ENCODE measurements at places on chromosomes 16 and 17.
A peak's percentile ranks its signal among the peaks of the same experiment; 100 is the strongest.

GRCh38 chr17:14461227-14461548, 160.3 kb downstream of the HS3ST3B1 start:
- no peak for DNase-seq

DNA sequence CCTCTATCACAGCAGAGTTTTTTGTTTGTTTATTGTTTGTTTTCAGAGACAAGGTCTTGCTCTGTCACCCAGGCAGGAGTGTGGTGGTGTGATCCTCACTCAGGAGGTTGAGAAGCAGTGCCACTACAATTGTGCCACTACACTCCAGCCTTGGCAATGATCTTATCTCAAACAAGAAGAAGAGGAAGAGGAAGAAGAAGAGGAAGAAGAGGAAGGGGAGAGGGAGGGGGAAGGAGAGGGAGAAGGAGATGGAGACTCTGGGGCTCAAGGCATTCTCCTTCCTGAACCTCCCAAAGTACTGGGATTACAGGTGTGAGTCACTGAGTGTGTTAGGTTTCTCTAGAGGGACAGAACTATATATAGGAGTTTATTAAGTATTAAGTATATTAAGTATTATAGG, 17.1 kb upstream of the C17orf58 start:
- DNase-seq = no peak

DNA sequence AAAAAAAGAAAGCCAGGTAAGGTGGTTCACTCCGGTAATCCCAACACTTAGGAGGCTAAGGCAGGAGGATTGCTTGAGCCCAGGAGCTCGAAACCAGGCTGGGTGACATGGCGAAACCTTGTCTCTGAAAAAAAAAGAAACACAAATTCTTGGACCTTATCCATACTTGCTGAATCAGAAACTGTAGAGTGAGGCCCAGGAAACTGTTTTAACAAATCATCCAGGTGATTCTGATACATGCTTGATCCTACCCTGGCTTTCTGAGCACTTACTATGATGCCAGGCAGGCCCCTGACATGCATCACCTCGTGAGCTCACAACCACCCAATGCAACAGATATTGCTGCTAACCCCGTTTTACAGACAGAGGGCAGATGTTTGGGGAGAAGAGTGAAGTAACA, 4.0 kb upstream of the NAE1 start:
- DNase-seq = no peak

- no peak for DNase-seq
Observed at GRCh38 chr17:39665642-39666224, 584 bp downstream of the TCAP start.

DNA sequence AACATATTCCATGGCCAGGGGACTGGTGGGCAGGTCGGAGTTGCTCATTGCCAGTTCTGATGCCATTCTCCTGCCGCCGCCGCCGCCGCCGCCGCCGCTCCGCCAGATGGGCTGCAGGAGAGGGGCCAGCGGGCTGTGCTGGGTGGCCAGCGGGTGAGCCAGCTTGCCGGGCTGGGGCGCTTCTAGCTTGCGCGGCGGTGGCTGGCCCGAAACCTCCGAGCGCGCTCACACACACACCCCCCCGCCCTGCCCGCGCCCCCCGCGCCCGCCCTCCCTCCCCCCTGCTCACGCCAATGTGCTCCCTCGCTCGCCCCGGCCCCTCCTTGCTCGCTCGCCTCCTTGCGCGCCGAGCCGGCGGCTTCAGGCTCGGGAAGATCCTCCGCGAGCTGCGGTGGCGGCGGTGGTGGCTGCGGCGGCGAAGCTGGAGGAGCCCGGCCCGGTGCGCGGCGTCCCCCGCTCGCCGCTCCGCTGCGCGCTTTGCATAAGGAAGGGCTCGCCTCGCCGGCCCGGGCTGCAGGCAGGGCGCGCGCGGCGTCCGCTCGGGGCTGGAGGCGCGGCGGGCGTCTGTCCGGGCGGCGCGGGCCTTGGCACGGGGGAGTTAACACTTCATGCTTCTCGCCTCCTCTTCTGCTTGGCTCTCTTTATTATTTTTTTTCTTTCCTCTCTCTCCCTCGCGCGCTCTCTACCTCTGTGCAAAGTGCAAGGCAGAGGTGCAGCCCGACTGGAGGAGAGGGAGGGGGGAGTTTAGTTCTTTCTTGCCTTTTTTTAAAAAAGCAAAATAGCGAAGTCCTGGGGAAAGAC, 500 bp downstream of the MAF start:
- DNase-seq = peak; percentile 53

- DNase-seq = no peak
Observed at GRCh38 chr16:5504064-5504781, 406.6 kb upstream of the EEF2KMT start.

- no peak for DNase-seq
Observed at GRCh38 chr17:835263-835662, 53.1 kb downstream of the MRM3 start.

GRCh38 chr17:57405491-57406072, 149.3 kb downstream of the MSI2 start:
- DNase-seq = no peak

GRCh38 chr16:82460766-82461165, 166.0 kb upstream of the CDH13 start:
- DNase-seq = no peak

DNA sequence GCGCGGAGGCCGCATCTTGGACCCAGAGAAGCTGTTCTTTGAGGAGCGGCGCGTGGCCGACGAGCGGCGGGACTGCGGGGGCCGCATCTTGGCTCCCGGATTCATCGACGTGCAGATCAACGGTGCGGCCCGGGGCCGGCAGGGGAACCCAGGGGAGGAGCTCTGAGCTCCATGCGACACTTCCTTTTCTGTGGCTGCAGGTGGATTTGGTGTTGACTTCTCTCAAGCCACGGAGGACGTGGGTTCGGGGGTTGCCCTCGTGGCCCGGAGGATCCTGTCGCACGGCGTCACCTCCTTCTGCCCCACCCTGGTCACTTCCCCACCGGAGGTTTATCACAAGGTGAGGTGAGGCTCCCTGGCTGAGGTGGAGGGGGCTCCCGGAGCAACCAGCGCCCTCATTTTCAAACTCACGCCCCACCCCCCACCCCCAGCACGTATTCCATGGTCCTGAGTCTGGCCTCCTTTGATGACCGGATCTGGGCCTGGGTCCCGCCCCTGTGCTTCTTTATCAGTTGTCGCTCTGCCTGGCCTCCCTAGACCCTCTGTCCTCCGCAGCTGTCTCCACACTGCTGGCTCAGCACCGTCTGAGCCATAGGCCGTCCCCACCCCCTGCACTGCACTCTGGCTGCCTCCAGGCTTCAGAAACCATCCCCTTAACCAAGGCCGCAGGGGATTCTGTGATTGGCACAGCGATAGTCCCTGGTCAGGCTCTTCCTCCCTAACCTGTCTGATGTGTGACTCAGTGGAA, 787 bp downstream of the AMDHD2 start:
- peak; percentile 71 for DNase-seq

- DNase-seq = no peak
Observed at GRCh38 chr17:7849130-7849750, 5.6 kb upstream of the TMEM88 start.

DNA sequence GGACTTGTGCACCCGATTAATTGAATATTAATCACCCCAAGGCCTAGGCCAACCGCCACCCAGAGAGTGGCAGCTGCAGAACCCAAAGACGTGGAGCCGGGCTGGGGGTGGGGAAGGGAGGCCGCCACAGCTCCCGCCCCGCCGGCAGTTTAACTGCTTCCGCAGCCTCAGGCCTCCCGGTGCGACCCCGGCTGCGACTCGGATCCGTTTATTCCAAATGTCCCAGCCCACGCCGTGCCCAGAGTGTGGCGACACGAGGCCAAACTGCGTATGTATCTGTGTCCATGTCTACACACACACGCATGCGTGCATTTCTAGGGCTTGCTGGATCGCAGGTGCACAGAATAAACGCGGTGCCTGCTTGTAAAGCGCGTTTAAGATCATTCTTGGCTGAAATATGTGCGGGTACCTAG, 802 bp upstream of the TOB1 start:
- DNase-seq = peak; percentile 68

DNA sequence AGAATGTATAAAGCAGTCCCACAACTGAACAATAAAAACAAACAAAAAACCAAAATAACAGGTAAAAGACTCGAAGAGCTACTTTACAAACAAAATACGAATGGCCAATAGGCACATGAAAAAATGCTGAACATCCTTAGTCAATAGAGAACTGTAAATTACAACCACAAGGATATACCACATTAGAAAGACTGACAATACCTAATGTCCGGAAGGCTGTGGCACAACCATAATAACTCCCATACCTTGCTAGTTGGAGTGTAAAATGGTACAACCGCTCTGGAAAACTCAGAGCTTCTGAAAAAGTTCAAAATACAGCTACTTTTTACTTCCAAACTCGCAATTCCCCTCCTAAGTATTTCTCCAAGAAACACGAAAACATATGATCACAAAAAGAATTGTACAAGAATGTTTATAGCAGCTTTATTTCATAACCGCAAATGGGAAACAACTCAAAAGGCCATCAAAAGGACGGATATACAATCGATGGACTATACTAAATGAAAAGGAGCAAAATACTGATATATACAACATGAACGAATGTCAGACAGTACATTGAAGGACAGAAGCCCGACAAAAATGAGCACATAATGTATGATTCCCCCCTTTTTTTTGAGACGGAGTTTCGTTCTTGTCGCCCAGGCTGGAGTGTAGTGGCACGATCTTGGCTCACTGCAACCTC, 2.3 kb downstream of the TP53 start:
- no peak for DNase-seq

GRCh38 chr16:73298562-73298961, 250.6 kb upstream of the ZFHX3 start:
- no peak for DNase-seq

DNA sequence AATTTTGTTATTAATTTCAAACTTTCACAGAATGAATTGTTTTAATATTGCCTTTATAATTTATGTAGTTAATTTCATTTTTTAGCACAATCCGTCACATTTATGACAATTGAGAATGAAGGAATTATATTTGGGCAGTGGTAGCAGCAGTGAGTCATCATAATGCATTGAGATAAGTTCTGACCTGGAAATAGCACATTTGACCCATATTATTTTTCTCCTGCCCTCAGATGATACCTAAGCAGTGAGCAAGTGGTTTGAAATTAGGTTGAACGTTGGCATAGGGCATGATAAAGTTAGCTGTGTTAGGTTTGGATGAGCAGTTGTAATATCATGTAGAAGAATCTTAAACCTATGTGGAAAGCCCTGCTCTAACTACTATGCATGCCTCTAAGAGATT, 1431.3 kb upstream of the CDH8 start:
- no peak for DNase-seq

- no peak for DNase-seq
Observed at GRCh38 chr16:79484237-79484636, 116.3 kb downstream of the MAF start.

DNA sequence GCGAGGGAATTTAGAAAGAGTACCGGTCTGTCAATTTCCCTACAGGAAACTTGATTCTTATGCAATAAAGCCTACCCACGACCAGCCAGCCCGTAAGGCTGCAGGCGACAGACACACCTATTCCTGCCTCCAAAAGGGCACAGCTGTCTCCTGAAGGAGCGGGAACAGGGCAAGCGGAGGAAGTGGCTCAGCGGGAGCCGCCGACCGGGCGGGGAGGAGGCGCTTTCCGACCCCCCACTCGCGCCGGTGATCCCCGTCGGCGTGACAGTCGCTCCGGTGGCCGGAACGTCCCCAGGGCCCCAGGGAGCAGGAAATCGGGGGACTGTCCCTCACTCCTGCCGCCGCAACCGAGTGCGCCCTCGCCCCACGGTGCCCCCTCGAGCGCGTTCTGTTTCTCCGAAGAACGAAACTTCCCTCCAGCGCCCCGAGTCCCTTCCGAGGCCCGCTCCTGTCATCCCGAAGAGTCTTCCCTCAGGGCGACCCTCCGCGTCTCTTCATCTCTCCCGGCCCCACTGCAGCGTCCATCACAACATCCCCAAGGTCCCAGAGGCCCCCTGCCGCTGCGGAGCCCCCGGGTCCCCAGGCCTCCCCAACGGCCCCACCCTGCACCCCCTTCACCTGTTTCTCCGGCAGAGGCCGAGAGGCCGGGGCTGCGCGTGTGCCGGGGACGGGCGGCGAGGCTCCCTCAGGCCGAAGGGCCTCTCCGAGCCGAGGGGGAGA, 421 bp downstream of the STAT3 start:
- peak; percentile 31 for DNase-seq

DNA sequence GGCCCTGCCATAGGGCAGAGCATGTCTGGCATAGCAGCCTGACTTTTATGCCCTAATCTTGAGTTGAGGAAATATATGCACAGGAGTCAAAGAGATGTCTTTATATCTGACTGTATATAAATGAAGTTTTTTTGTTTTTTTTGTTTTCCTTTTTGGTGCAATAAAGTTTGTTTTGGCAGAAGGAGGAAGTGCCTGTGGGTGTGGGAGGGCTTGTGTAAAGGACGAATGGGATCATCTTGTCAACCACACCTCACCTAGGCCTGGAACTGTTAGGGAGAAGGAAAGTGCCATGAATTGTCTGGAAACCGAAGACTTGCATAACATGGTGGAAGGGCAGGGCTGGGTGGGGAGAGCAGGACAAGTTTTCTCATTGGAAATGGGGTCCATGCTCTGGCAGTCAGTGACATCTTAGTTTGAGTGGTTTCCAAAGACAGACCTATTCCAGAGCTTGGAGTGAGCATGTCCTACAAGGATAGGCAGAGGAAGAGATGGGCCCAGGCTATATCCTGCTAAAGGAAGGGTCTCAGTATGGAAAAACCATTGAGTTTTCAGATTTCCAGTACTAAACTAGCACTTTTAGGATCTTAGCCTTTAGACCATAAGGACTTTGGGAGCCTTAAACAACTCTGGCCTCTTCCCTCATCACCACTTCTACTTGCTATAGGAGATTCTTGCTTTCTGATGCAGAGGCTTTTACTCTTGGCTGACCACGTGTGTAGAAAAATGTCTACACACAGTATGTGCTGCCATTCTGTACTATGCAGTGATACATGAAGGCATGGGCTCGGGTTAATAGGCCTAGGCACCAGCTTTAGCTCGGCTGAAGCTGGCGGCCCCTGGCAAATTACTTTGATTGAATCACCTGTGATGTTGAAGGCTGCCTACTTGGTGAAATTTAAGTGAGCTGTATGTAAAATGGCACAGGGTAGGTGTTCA, 15.5 kb downstream of the SNF8 start:
- no peak for DNase-seq

GRCh38 chr16:52925143-52925542, 127.6 kb downstream of the CHD9NB start:
- no peak for DNase-seq

DNA sequence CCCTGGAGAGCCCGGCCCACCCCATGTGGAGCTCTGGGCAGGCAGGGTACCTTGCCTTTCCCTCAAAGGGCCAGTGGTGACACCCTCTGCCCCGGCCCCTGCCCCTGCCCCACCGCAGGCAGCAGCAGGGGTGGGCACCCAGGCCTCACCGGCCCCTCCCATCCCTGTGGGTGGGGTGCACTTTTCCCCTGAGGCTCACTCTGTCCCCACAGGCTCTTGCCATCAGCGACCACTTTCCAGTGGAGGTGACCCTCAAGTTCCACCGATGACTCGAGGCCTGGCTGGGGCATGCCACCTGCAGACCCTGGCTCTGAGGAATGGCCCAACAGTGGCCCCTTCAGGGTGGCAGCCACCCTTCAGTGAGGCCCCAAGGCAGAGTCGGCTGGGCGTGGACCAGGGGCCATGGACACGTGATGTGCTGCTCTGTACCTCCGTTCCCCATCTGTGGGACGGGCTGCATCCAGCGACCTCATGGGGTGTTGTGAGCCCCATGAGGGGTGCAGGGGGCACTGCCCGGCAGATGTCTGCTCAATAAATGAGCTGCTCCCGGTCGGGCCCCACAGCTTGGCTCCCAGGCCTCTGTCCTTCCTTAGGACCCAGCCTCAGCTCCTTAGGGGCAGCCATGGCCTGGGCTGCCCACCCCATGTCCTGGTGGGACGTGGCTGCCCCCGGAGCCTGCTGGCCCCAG, 2.0 kb downstream of the DNASE1L2 start:
- no peak for DNase-seq

Data from effector memory CD8-positive, alpha-beta T cell (primary cell).